ENCODE measurements at places on chromosomes 12 and 14.

DNA sequence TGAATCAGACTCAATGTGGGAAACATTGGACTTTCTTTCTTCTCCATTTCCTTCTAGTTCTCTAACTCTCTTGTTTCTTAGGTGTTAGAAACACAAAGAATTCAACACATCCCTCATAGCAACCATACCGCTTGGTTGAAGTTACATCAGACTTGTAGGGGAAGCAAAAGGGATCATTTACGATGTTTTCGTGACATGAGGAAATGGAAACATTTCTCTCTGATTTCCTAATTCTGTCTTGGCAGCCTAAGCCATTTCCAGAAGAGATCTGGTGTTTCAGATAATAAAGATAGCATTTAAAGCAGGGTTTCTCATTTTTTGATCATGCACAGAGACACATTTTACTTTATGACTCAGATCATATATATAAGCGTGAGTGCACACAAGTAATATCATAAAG lies 202.0 kb downstream of the TMEM132C start:
- no peak for DNase-seq

DNA sequence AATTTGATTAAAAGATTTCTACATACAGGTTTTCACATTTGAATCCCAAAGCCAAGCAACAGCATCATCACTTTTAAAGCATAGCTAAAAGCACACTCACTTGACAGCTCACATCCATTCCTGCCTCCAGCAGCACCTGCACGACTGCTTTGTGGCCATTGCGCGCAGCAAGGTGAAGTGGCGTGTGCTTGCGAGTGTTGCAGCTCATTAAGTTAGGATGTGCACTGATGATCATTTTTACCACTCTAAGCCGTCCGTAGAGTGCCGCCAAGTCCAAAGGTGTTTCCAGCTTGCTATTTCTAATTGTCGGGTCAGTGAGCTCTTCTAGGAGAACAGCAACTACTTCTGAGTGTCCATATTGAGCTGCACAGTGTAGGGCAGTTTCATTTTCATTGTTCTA lies 158.8 kb downstream of the GARIN6 start:
- DNase-seq, result no peak

DNA sequence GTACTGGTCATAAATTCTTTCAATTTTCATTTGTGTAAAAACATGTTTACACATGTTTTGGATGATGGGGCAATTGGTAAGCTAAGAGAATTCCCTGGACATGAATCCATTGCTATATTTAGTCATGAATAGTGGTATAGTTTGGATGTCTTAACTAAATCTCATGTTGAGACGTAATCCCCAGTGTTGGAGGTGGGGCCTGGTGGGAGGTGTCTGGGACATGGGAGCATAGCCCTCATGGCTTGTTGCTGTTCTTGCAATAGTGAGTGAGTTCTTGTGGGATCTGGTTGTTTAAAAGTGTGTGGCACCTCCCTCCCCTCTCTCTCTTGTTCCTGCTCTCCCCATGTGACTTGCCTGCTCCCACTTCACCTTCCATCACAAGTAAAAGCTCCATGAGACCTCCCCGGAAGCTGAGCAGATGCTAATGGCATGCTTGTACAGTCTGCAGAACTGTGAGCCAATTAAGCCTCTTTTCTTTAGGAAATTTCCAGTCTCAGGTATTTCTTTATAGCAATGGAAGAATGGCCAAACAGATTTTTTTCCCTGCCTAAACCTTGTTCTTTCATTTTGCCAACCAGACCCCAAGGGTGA lies 33.6 kb downstream of the CTSG start:
- no peak for DNase-seq

GRCh38 chr14:80047761-80048160 lies 163.5 kb downstream of the DIO2 start:
- DNase-seq, result no peak

GRCh38 chr14:103361867-103362266 lies 23.3 kb upstream of the MARK3 start:
- no peak for DNase-seq

GRCh38 chr12:55729819-55730818 lies 1.3 kb upstream of the CD63 start:
- DNase-seq, result peak; percentile 67

GRCh38 chr14:51513281-51513680 lies 138.4 kb upstream of the FRMD6 start:
- no peak for DNase-seq

- peak; percentile 81 for DNase-seq
Measured at GRCh38 chr12:130126023-130126432, 36.2 kb upstream of the FZD10 start.

- DNase-seq, result peak; percentile 22
Measured at GRCh38 chr12:79737875-79738718, 47.3 kb upstream of the PAWR start.

GRCh38 chr12:69919495-69919894 lies 94.5 kb downstream of the MYRFL start:
- no peak for DNase-seq

DNA sequence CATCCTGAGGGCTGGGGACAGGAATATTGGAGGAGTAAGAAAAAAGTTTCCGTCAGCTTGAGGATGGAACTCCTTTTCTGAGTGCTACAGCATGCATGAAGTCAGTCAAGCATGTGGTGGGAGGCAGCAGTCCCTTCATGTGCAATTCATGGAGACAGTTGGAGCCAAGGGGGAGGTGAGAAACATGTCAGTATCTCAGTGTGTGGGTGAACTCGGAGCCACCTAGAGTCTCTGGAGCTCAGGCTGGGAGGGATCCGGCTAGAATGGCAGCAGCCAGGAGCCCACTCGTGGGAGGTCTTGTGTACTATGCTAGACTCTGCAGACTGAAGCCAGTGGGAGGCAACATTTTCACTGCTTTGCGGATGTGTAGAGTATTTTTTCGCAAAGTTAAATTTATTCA lies 60.3 kb downstream of the AVPR1A start:
- no peak for DNase-seq

GRCh38 chr14:90521084-90521929 lies 124.5 kb downstream of the CALM1 start:
- no peak for DNase-seq

DNA sequence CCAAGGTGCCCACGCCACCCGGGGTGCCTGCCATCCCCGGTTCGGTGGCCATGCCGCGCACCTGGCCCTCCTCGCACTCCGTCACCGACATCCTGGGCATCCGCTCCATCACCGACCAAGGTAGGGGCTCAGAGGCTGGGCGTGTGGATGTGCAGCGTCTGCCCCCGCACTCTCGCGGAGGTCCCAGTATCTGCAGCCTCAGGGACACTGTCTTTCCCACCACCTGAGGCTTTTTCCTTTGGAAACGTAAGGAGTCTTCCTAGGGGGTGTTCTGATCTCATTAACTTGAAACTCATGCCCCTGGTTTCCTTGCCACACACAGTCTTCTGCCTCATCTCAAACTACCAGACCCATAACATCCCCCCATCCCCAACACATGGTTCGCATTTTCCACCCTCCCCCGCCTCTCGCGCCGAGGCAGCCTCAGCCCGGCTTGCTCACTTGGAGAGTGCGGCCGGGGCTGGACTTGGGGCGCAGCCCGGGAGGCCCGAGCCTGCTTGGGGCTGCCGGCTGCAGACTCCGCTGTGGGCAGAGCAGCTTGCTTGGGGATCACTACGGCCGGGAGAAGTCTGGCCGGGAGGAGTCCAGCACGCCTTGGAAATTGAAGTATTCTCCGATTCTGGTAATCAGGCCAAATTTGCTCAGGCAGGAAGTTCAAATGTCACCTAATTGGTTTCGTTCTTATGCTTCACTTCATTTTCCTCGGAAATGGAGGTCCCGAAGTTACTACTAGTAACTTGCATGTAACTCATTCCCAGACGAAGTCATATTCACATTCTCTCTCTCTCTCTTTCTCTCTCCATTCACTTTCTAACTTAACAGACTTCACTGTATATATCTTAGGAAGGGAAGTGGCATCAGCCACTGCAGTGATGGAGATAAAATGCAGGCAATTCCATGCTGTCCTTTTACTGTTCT lies 2.0 kb downstream of the PAX9 start:
- DNase-seq, result peak; percentile 81

- no peak for DNase-seq
Measured at GRCh38 chr12:3832738-3833137, 40.5 kb downstream of the PARP11 start.

DNA sequence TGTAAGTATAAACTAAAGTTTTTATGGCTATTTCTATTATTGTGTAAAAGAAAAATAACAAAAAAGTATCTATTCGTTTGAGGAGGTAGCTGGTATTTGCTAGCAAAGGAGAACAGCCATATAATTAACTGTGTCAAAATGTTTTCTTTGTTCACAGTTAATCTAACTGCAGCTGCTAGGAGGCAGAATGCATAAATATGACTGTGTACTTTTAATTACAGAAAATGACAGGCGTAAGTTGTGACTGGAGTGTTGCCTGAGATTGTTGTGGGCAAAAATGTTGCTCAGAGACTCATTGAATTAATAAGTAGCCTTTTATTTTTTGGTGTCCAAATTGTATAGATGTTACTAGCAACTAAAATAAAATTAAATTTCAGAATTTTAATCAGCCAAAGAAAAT lies 33.5 kb downstream of the PTPRO start:
- no peak for DNase-seq

GRCh38 chr12:102728506-102729242 lies 188.4 kb downstream of the PAH start:
- DNase-seq, result no peak

GRCh38 chr14:39203659-39204606 lies 28.9 kb downstream of the PNN start:
- no peak for DNase-seq

DNA sequence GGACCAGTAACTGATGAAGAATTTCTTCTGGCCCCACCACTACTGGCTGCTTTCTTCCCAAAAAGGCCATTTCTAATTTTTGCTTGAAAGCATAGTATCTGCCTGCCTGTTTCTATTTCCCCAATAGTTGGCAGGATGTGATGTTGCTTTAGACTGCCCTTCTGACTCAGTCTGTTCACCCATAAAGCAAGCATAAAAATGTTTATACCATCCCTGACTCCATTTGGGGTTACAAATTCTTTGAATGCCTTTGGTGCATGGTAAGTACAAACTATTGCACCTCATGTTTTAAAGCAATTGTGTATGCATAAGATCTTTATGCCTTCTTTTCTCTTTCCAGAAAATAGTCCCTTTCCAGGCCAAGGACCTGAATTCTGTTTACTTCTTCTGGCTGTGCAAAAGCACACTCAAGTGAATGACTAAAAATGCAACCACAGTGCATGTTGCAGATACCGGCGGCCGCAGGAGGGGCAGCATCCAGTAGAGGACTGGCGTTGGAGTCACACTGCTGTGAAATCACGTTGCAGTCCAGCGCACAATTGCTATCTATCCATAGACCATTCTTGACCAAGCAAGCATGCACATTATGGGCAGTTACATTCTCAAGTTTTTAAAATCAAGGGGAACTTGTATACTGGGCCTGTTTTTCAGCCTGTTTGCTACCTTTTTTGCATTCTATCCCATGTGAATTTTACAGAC lies 82.4 kb downstream of the SLC5A8 start:
- DNase-seq, result no peak

GRCh38 chr14:80387563-80387981 lies 176.3 kb upstream of the DIO2 start:
- no peak for DNase-seq

- no peak for DNase-seq
Measured at GRCh38 chr12:24359418-24359817, 409.9 kb upstream of the SOX5 start.
